ENCODE measurements at places on chromosomes 1 and 21.

- no peak for DNase-seq
Observed at GRCh38 chr1:116531917-116532316, 38.9 kb downstream of the CD58 start.

DNA sequence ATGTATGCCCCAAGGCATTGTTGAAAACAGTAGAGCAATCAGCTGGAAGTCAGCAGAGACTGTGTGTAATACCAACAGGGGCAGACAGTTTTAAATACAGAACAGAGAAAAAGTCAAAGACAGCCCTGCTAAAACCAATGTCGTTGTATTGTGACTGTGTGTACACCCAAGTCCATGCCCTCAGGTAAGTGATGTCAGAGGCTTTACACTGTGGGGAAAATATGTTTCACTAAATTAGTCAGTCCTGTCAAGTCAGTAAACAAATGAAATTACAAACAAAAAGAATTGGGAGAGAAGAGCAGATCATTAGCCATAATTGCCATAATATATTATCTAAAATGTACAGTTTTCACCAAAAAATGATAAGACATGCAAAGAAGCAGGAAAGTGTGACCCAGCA lies 2.4 kb upstream of the CYP2J2 start:
- no peak for DNase-seq

GRCh38 chr1:43509740-43510375 lies 20.8 kb upstream of the PTPRF start:
- no peak for DNase-seq

- no peak for DNase-seq
Observed at GRCh38 chr1:149931212-149931790, 3.7 kb upstream of the SF3B4 start.

DNA sequence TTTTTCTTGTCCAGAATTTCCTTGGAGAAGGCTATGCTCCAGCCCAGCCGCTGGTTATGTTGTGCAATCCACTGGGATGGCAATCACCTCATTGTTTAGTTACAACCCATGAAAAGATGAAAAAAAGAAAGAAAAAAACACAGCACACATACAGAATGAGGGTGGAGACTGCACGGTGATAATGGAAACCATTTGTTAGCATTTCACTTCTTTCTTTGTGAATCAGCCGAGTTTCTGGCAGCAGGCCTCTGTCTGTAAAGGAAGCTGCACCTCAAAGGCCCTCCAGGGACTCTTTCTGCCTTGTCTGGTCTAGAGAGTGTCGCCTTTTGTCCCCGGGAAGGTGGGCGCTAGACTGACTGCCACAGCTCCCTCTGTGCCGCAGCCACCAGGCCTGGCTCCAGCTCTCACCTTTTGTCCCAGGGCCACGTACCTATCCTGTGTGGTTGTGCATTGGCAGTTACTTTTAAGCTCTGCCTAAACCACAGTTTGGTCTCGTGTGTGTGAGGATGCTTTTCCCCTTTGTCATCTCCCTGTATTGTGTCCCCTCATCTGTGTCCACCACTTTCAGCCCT lies 35.6 kb downstream of the NGF start:
- peak; percentile 94 for DNase-seq

DNA sequence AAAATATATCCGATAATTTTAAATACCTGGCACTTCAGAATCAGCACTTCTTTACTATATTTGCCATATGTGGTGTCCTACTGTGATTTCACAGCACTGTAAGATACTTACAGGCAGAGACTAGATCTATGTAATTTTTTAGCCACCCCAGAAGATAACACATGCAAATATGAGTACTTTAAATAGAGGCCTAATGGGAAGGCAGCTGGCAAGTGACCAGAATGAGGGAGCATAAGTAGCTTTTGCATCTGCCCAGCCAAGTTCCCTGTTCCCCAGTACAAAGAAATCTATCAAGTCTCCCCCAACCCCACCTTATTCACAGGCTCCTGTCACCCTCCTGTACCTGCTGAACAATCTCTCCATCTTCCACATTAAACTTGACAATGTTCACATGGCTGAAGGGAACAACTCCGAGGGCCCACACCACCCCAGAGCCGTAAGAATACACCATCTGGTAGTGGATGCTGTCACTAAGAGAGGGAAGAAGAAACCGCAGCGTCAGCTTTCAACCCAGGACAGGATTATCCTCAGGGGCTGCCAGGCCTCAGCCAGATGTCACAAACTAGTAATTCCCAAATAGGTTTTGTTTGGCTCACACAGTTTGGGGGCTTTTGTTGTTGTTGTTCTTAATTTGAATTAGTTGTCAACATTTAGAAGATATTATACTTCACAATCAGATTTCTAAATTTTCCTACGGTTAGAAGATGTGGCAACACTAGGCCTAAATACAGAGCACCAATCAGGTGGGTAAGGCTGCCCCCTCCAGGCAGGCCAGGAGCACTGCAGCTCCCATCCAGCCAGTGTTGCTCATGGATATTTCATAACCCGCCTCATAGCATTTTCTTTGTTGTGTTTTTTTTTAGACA lies 10.4 kb downstream of the EMC1 start:
- DNase-seq = peak; percentile 47

GRCh38 chr1:41422306-41422705 lies 61.1 kb downstream of the FOXO6 start:
- no peak for DNase-seq

- no peak for DNase-seq
Observed at GRCh38 chr1:211660718-211661222, 14.7 kb downstream of the NEK2 start.

DNA sequence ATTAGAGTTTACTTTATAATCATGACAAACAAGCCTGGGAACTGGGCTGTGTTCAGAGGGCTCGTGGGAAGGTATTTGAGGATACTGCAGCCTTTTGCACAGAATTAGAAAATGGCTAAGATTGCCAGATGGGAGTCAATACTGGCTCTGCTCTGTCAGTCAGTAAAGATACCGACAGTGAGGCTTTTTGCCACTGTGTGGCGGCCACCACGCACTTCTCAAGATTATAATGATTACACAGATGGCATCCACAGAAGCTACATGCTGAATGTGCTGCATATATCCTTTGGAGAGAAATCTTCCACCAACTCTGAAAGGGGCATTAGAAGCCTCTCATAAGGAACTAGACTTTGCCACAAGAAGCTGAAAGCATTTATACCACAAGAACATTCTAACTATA lies 213.4 kb upstream of the PTBP2 start:
- no peak for DNase-seq
